ENCODE measurements at places on chromosomes 2 and 18. TPM values are rescaled to one million over a fixed set of nuclear protein-coding genes. Genes with fewer than 3 reads are reported as not detected.

The KATNAL2 gene
- polyA plus RNA-seq = 2.2 TPM

The PCARE gene
- 0.22 TPM for polyA plus RNA-seq

The MARCHF4 gene
- polyA plus RNA-seq = not detected

The CHMP3 gene
- polyA plus RNA-seq = 111 TPM

The CYBRD1 gene
- polyA plus RNA-seq = 8.4 TPM

The XIRP2 gene
- 0.10 TPM for polyA plus RNA-seq

The DCDC2C gene
- 0.04 TPM for polyA plus RNA-seq

The C2orf76 gene
- 12.6 TPM for polyA plus RNA-seq

The CFAP210 gene
- 0.02 TPM for polyA plus RNA-seq

The TNFAIP6 gene
- polyA plus RNA-seq = 0.28 TPM

The UGT1A3 gene
- polyA plus RNA-seq = 0.07 TPM

The MYO7B gene
- polyA plus RNA-seq = 0.20 TPM

The PXDN gene
- polyA plus RNA-seq = 1.9 TPM

The ZSCAN30 gene
- 3.5 TPM for polyA plus RNA-seq

The GPR35 gene
- polyA plus RNA-seq = 3.1 TPM

The POTEJ gene
- not detected for polyA plus RNA-seq
